ENCODE measurements at places on chromosomes 5 and 9.

GRCh38 chr9:83927591-83927990 lies 6.4 kb upstream of the KIF27 start:
- DNase-seq: no peak

DNA sequence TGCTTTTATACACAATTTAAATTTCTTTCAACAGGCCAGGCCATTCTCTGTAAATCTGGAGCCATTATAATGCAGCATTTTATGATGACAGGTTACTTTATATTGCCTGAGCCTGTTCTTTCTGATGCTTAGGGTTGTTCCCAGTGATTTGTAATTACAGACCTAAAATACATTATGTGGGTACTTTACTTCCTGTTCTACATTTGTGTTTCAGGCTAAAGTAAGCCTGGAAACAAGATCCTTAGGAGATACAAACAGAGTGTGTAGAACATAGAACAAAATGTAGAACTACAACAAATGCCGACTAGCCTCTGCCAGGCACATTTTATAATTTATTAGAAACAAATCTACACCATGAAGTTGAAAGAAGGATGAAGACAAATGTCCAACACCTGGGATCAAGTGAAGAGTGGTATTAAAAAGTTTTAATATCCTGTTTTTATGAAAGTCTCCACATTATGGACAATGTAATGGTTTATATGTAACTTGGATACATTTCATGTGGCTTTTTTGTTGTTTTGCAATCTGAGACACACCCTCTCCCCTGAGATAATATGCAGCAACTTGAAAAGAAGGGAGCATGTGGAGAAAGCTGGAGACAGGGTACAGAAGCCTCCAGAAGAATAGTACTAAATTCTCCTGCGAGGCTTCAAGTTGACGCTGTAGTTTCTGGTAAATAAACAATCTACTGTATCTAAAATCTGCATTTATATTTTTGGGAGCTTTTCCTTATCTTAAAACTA lies 46.9 kb downstream of the VCAN start:
- DNase-seq: no peak

GRCh38 chr5:173760461-173761177 lies 127.5 kb upstream of the CPEB4 start:
- DNase-seq: no peak

- no peak for DNase-seq
Observed at GRCh38 chr9:111959468-111960359, 63.1 kb downstream of the UGCG start.

- DNase-seq: no peak
Observed at GRCh38 chr5:85716344-85717202, 901.2 kb upstream of the COX7C start.

DNA sequence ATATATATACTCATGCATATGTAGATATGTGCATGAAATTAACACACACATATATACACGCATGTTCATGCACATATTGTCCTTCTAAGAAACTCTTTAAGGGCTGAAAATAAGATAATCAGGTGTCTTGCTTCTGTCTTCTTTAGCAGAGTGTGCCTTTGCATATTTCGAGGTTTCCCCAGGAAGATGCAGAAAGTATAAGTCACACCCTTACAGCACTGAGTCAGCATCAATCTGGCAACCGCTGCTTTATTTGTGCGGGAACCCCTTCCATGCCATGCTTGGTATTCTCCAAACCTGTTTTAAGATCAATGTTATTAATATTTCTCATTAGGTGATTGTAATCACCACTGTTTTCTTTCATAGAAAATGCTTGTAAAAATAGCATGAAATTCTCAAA lies 557.9 kb downstream of the CAAP1 start:
- DNase-seq: no peak

DNA sequence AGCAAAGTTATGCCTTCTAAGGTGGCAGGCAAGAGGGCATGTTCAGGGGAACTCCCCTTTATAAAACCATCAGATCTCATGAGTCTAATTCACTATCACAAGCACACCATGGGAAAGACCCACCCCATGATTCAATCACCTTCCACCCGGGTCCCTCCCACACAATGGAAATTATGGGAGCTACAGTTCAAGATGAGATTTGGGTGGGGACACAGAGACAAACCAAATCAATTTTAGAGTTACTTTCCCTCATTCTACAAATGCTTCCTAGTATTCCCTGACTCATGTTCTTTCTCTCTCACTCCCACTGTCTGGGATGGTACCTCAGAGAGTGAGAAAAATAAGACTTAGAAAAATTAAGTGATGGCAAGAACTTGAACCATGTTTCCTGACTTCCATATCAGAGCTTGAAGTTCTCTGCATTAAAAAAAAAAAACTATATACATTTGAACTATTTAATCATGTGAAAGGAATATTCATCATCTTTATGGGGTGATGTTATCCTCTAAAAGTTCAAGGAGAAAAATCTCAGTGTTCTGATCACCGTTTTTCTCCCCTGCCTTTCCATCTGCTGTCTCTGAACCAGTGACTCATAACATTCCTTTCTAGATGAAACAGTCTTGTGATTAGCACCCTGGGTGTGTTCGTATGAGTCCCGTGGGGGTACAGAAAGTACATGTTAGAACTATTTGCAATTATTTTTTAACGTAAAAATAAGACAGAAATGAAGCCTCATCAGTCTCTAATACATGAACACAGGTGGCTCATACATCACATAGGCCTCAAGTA lies 282.9 kb downstream of the SLF1 start:
- DNase-seq: no peak
